Uterus (tissue), 4 donors: ENCODE measurements at places on chromosomes 6 and 20. TPM values are rescaled to one million over a fixed set of nuclear protein-coding genes. Genes with fewer than 3 reads are reported as not detected.

Gene CABLES2
- total RNA-seq: 0.29 TPM

Gene MEI4
- not detected for total RNA-seq

Gene ZC3H12D
- 0.26 TPM for total RNA-seq

Gene DEFB124
- not detected for total RNA-seq

Gene KIF25
- total RNA-seq: not detected

Gene LRRN4
- total RNA-seq: 1.2 TPM

Gene TAB2
- 36.8 TPM for total RNA-seq
